ENCODE measurements at places on chromosomes 16 and 17. TPM values are rescaled to one million over a fixed set of nuclear protein-coding genes. Genes with fewer than 3 reads are reported as not detected.

The RNF43 gene
- 2.5 TPM for polyA plus RNA-seq

The OTOP3 gene
- not detected for polyA plus RNA-seq

The KRT9 gene
- not detected for polyA plus RNA-seq

The OTOP2 gene
- polyA plus RNA-seq: not detected

The ARL5C gene
- polyA plus RNA-seq: not detected

The MEFV gene
- polyA plus RNA-seq: not detected

GRCh38 chr17:55432358-55433028 lies 10.9 kb upstream of the MMD start:
- DNase-seq: no peak

DNA sequence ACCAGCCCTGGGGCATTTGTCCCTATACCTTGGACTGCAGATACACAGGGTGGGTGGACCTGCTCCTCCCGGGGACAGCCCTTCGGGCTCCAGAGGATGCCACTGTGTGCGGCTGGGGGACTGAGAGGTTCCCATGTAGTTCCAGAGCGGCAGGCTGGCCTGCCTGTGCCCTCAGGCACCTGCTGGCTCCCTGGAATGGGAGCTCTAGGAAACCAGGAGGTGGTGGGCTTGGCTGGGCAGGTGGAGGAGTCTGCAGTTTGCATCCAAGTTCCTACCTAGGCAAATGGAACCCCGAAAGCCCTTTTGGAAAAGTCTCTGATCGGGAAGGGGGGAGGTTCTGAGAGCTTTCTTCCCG lies 982 bp downstream of the DBNDD1 start:
- no peak for DNase-seq

GRCh38 chr17:39104657-39105056 lies 46.8 kb downstream of the PLXDC1 start:
- DNase-seq: no peak

- DNase-seq: no peak
Observed at GRCh38 chr17:81412490-81413093, 17.3 kb downstream of the BAHCC1 start.

GRCh38 chr16:89031715-89032659 lies 55.0 kb upstream of the CBFA2T3 start:
- no peak for DNase-seq

- DNase-seq: peak; percentile 18
Observed at GRCh38 chr17:46727572-46728348, 90.7 kb downstream of the WNT3 start.

- no peak for DNase-seq
Observed at GRCh38 chr16:66809765-66810164, 8.4 kb upstream of the TERB1 start.

DNA sequence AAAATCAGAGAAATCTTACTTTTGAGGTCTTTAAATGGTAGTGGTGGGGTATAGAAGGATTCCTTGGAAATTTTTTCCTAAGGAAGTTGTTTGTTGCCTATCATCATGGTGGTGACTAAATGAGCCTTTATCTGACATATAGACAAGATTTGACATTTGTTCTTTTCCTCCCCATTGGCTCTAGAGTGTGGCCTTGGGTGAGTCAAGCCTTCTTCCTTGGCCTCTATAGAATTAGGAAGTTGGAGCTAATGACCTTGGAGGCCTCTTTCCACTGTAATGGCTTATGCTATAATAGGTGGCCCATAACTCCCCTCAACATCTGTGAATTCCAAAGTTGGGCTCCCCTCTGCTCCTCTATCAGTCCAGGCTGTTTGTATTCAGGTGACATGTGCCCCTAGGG lies 79.1 kb upstream of the HNF1B start:
- no peak for DNase-seq

DNA sequence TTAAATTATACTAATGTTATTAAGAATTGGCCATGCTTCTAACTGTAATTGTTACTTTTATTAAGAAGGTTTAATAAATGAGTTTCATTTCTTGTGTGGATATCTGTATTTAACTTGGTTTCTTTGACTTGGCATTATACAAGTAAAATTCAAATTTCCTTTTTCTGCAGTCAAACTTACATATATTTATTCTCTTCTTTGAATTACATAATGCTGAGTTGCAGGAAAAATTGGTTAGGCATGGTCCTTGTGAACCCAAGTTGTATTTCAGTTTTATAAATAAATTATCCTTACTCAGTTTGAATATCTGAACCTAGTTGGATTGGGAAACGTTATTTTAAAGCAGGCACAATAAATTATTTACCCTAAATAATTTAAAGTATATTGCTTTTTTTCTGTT lies 54.8 kb downstream of the NLK start:
- no peak for DNase-seq

All from A549 (cell line).